Activated CD4-positive, CD25-positive, alpha-beta regulatory T cell treated with anti-CD3 and anti-CD28 coated beads, Interleukin-2, amount 50 U/mL, for 16 hours (primary cell): ENCODE measurements at places on chromosomes 4 and X.

DNA sequence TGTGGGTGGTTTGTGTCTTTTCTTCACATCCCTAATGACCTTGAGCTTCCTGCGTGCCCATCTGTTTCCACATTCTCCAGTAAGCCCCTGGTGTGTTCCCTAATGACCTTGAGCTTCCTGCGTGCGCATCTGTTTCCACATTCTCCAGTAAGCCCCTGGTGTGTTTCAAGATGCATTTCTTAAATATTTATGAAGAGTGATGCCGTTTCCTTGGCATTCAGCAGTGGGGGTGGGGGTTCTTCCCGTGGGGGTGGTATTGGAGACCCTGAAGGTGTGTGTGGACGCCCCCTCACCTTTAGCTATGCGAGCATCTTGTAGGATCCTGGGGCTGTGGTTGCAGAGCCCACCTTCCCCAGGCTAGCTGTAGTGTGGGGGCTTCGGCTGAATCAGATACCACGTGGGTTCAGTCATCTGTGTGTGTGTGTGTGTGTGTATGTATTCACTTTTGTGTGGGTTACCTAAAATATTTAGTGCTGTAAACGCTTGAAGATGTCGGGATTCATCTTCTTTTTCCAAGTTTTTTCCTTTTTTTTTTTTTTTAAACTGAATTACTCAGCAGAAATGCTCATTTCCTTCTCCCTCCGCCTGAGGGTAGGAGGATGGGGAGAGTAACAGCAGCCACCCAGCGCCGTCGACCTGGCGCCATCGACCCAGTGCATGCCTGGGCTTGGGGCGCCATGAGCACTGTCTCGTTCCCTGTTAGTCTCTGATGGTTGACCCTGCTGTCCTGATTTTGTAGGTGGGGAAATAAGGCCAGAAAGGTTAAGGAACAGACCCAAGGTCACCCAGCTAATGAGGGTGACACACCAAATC is 9.9 kb downstream of the NSG1 start:
- DNase-seq: no peak

GRCh38 chr4:148452970-148453369 is 10.8 kb upstream of the NR3C2 start:
- no peak for DNase-seq

GRCh38 chr4:109365939-109366338 is 63.5 kb upstream of the COL25A1 start:
- DNase-seq: no peak

GRCh38 chr4:25818371-25818871 is 44.4 kb downstream of the SEL1L3 start:
- DNase-seq: no peak

DNA sequence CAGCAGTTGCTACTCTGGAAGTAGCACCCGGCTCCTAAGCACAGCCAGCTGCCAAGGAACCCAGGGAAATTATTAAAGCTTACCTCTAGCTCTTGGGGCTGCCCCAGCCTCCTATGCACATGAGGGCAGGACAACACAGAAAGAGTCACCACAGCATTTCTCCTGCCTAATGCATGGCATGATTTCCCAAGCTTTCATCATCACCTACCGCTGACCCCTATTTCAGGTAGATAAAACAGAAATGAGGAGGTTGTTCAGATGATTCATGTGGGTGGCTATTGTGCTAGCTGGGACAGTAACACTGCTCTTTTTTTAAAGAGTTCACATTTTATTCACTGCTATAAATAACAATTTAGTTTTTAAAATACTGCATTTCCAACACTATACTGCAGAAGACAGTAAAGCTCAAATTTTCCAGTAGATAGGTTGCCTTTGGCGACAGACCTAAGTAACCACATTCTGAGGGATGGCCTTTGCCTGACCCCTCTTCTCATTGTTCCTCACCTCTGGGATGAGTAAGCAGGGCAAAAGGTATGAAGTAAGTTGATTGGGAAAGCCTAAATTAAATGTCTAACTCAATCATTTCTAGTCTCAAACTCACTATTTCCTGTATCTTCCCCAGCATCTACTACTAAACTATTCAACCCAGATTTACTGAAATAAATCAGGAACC is 16.7 kb downstream of the CASK start:
- DNase-seq: no peak

GRCh38 chr4:10877076-10877475 is 192.5 kb upstream of the CLNK start:
- no peak for DNase-seq

- DNase-seq: no peak
These were observed 8.3 kb upstream of the HAND2 start for GRCh38 chr4:173538148-173538908.

DNA sequence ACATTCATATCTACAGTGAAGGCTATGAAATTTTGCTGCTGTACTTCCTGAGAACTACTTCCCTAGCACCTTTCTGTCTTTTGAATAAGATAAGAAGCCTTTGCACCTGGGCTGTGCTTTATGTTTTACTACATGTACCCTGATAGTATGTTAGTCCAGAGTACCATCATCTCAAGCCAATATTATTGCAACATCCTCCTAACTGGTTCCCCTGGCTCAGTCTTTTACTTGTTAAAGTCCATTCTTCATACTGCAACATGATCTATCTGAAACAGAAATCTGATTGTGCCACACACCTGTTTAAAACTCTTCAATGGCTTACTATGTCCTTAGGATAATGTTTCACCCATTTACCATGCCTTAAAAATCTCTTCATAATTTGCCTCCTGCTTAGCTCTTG is 102.3 kb downstream of the AGTR2 start:
- no peak for DNase-seq
